ENCODE measurements at places on chromosomes 12 and 14. TPM values are rescaled to one million over a fixed set of nuclear protein-coding genes. Genes with fewer than 3 reads are reported as not detected.
A peak's percentile ranks its signal among the peaks of the same experiment; 100 is the strongest.

The DNAJC22 gene
- 42.7 TPM for total RNA-seq

The BTBD7 gene
- total RNA-seq = 9.2 TPM

The CDKN3 gene
- 0.59 TPM for total RNA-seq

The PRR4 gene
- total RNA-seq = 1.6 TPM

The SCNN1A gene
- total RNA-seq = 9.5 TPM

The SH2B3 gene
- 10.3 TPM for total RNA-seq

The BMP4 gene
- 2.1 TPM for total RNA-seq

The PTPRO gene
- 1.4 TPM for total RNA-seq

The APOF gene
- total RNA-seq = 110 TPM

The KRT8 gene
- total RNA-seq = 218 TPM

The SLC5A8 gene
- not detected for total RNA-seq

The CLEC14A gene
- total RNA-seq = 11.6 TPM

- no peaks in the 10 kb centered on the region for H3K27me3 ChIP-seq
- no peak for DNase-seq
- H3K27ac ChIP-seq = no peak overlapping the region
- no peaks in the 10 kb centered on the region for H3K36me3 ChIP-seq
- no peaks in the 10 kb centered on the region for H3K4me1 ChIP-seq
- H3K4me3 ChIP-seq = peak overlapping the region; percentile 88
These were observed 839 bp downstream of the FICD start for GRCh38 chr12:108515916-108516315.

- no peak overlapping the region for H3K4me3 ChIP-seq
- no peak for DNase-seq
- no peaks in the 10 kb centered on the region for H3K27me3 ChIP-seq
These were observed 51.8 kb upstream of the EML1 start for GRCh38 chr14:99741227-99741976.

- peak; percentile 31 for DNase-seq
- no peak overlapping the region for H3K27ac ChIP-seq
- H3K4me1 ChIP-seq = no peaks in the 10 kb centered on the region
These were observed 211.6 kb downstream of the KIF26A start for GRCh38 chr14:104349950-104350349.

DNA sequence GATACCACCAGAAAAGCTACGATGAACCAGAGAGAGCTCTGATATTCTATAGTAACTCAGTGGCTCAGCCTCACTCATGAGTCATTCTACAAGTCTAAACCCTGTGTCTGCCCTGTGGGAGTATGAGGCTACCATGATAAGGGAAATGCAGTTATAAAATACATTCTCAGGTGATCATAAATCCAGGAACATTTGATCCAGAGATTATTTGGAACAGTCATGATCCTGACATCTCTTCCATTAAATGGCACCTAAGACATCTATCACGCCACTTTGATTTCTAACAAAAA is 202.6 kb upstream of the RASSF8 start:
- no peaks in the 10 kb centered on the region for H3K36me3 ChIP-seq
- H3K27me3 ChIP-seq = no peaks in the 10 kb centered on the region
- no peak for DNase-seq
- H3K4me3 ChIP-seq = no peak overlapping the region
- no peak overlapping the region for H3K27ac ChIP-seq
- H3K4me1 ChIP-seq = no peaks in the 10 kb centered on the region

DNA sequence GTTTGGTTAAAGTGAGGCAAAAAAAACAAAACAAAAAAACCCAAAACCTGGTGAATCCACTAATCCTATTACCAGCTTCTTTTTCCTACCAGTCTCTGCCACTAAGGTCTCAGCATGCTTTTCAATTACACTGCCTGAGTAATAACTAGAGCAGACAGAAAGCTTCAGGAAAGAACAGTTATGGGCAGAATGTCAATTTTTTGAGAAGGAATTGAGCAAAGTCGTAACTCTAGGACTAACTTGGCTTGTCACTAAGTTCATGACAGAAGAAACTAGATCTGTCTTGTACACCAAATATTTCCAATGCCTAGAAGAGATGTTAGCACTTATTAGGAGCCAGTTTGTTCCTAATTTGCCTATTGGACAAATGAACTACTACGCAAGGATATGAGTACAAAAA is 148.8 kb upstream of the CNOT2 start:
- no peak overlapping the region for H3K4me3 ChIP-seq
- no peak overlapping the region for H3K27ac ChIP-seq
- no peak for DNase-seq
- H3K36me3 ChIP-seq = no peaks in the 10 kb centered on the region
- H3K4me1 ChIP-seq = no peaks in the 10 kb centered on the region
- H3K27me3 ChIP-seq = no peaks in the 10 kb centered on the region

DNA sequence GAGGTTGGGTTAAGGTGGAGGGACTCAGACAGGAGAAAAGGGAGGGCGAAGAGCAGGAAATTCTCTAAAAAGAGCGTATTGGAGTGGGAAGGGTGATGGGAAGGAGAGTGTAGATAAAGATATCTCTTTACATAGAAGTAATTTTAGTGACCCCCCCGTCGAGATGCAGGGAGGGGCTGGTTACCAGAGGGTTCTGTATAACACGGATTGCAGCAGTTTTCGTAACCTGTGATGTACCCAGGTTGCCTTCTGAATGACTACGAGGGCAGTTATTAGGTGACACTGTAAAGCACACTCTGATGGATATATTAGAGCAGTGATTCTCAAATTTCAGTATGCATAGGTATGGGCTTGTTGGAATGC is 443 bp downstream of the DNAL1 start:
- DNase-seq = no peak
- no peaks in the 10 kb centered on the region for H3K4me1 ChIP-seq
- H3K4me3 ChIP-seq = peak overlapping the region; percentile 59
- H3K27ac ChIP-seq = peak overlapping the region; percentile 6
- no peaks in the 10 kb centered on the region for H3K36me3 ChIP-seq
- H3K27me3 ChIP-seq = no peaks in the 10 kb centered on the region

DNA sequence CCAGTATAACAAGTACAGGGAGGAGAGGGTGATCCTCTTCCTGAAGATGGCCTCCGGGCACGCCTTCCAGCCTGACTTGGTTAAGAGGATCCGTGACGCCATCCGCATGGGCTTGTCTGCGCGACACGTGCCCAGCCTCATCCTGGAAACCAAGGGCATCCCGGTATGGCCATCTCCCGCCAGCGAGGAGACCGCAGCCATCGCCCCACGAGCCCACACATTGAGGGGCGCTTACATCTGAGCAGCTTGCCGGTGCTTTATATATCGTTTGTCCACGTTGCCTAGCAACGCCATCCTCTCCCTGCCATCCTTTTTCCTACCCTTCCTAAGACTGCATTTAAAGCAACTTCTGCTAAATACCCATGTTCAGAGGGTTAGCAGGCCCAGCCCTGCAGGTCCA is 71.5 kb downstream of the AACS start:
- H3K27me3 ChIP-seq = no peaks in the 10 kb centered on the region
- H3K4me3 ChIP-seq = no peak overlapping the region
- no peak for DNase-seq
- H3K4me1 ChIP-seq = no peaks in the 10 kb centered on the region
- H3K27ac ChIP-seq = no peak overlapping the region

DNA sequence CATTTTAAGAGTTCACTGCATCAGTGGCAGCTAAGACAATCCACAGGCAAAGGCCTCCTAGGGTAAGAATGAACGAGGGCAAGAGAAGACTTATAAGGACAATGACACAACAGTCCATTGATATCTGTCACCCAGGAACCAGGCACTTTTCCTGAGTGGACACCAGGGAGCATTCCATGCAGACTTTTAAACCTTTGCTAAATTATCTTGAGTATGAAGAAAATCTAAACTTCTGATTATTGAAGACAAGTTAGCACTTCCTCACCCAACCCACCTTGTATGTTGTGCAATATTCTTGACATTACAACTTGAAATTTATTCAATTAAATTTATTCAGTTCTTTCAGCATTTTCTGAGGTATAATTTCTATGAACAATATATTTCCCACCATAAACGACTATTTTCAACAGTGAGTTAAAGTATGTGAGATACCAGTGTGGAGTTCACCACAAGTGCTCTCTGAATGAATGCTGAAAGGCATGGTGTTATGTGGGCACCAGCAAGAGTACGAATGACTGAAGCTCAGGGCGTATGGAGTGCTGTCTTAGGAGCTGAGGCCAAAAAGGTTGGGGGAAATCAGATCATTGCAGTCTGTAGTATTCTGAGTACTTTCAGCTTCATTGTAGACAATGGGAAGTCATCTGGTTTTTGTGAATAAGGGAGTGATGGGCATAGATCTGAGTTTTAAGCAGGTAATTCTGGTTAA is 124.3 kb upstream of the LMNTD1 start:
- no peak overlapping the region for H3K4me3 ChIP-seq
- no peaks in the 10 kb centered on the region for H3K4me1 ChIP-seq
- no peak overlapping the region for H3K27ac ChIP-seq
- no peaks in the 10 kb centered on the region for H3K27me3 ChIP-seq
- DNase-seq = no peak
- no peaks in the 10 kb centered on the region for H3K36me3 ChIP-seq
